H4 (cell line): ENCODE measurements at places on chromosomes 6 and 20. TPM values are rescaled to one million over a fixed set of nuclear protein-coding genes. Genes with fewer than 3 reads are reported as not detected.

The CASS4 gene
- 0.06 and 0.10 TPM in 2 replicates for total RNA-seq

The DCDC2 gene
- total RNA-seq = 0.02 TPM in 1 of 2 replicates, not detected in the other

The NHSL1 gene
- total RNA-seq = 3.1 and 4.4 TPM in 2 replicates

The KHDC1 gene
- total RNA-seq = 5.2 and 5.5 TPM in 2 replicates

The SLPI gene
- total RNA-seq = 79.8 and 84.9 TPM in 2 replicates

The PAK5 gene
- 0.21 and 0.39 TPM in 2 replicates for total RNA-seq

The SLC22A3 gene
- not detected in 2 replicates for total RNA-seq

The BPI gene
- total RNA-seq = 0.10 TPM in 1 of 2 replicates, not detected in the other

The POPDC3 gene
- total RNA-seq = 35.9 and 42.4 TPM in 2 replicates

The UFL1 gene
- 6.1 and 10.8 TPM in 2 replicates for total RNA-seq

The MMP24 gene
- total RNA-seq = 0.33 and 0.68 TPM in 2 replicates

The KHDRBS2 gene
- not detected in 2 replicates for total RNA-seq

The TINAG gene
- total RNA-seq = not detected in 2 replicates

The DAAM2 gene
- total RNA-seq = 7.2 and 9.6 TPM in 2 replicates

DNA sequence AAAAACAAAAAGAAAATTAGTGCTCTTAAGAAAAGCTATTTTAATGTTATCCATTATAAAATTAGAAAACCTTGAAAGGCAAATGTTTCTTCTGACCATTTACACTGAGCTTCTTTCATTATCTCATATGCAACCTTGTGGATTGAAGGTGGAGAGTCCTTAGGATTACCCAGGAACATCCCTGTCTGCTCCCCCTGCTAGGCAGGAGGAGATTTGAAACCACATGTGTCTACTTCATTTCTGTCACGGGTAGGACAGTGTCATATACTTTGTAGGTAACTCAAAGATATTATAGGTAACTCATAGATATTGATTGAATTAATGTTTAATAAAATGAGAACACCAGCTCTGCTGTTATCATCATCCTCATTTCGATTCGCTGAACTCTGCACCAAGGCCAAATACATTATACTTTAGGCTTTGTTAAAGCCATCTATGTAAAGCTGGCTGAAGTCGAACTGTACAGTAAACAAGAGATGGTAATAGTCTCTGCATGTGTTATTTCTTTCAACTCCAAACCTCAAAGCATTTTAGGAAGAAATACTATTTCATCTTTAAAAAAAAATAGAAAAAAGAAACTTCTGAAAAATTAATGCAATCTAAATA lies 49.5 kb downstream of the HDAC2 start:
- DNase-seq = no peak

DNA sequence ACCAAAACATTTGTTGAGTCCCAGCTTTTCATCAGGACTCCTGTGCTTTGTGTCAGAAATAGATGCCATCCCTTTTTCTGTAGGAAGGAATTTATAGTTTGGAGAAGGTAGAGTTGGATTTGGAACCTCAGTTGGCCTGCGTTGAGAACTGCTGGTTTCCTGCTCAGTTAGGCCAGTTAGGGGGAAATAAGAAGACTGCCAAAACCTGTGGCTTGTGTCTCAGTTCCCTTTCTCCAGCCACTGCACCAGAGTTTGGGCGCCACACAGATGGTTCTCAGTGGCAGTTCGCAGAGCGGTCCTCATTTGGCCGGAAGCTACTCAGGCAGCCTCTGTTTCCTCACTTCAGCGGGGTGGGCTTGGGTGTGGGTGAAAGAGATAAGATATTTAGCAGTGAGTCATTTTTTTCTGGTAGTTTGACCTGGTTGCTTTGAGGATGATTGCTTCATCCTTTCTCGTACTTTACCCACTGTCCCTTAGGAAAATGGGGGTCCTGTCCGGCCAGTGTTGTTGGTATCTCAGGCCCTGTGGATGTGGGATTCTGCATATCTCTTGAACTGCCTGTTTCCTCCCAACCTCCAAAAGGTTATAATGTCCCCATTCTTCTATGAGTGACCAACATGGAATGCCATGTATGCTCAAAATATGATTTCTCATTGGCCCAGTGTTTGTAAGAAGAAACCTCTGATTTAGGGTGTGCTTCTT lies 53.7 kb downstream of the JARID2 start:
- DNase-seq = no peak

DNA sequence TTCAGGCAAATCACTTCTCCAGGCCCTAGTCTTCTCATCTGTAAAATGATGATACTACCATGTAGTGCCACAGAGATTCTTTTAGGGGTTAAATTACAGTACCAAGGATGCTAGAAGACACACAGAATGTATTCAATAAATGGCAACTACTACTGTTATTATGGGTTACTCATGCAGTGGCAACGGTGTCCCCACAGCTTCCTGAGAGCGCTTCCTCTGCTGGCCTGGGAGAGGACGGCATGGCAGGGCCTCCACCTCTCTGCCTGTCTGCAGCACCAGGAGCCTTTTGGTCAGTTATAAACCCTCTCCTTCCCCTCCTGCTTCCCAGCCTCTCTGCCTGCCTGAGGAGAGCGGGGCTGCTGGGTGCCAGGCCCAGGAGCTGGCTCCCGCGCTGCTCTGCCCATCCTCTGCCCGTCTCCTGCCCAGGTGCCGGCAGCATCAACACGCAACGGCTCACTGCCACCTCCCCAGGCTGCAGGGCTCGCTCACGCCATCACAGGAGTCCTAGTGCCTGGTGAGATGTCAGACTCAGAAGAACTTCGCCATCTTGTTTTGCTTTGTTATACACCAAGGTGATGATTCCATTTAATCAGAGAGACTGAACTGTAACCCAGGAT lies 170.6 kb downstream of the FOXC1 start:
- no peak for DNase-seq

- no peak for DNase-seq
These were observed 46.8 kb upstream of the NEDD9 start for GRCh38 chr6:11279284-11279689.

- no peak for DNase-seq
These were observed 14.3 kb upstream of the CBFA2T2 start for GRCh38 chr20:33475381-33476152.

DNA sequence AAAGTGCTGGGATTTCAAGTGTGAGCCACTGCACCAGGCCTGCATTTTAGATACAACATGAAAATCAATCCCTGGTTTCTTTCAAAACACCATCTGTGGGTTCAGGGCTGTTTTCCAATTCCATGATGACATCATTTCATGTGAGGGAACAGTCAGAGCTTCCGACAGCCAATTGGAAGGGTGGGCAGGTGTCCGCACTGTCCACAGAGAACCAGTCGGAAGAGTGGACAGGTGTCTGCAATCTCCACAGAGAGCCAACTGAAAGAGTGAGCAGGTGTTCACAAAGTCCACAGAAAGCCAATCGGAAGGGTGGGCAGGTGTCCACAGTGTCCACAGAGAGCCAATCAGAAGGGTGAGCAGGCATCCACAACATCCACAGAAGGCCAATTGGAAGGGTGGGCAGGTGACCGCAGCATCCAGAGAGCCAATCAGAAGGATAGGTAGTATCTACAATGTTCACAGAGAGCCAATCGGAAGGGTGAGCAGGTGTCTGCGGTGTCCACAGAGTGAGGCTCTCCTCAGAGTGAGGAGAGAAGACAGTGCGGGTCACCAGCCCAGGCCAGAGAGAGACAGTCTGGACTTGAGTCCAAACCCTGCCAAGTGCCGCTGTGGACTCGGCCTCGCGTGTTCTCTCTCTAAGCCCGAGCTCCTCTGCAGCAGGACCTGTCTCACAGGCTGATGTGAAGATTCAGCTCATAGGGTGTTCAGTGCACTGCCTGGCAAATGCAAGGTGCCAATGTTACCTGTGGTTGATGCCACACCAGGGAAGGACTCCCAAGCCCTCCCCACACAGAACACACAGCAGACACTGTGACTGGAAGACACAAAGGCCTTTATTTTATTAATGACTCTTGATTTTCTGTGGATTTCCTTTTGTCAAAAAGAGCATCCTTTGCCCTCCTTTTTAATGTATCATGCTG lies 57.3 kb downstream of the DLL1 start:
- DNase-seq = no peak

- DNase-seq = no peak
These were observed 23.9 kb downstream of the RAET1L start for GRCh38 chr6:150001295-150002008.

GRCh38 chr20:2122936-2123335 lies 21.3 kb downstream of the STK35 start:
- DNase-seq = no peak

- no peak for DNase-seq
These were observed 21.2 kb upstream of the APMAP start for GRCh38 chr20:25013478-25014380.

DNA sequence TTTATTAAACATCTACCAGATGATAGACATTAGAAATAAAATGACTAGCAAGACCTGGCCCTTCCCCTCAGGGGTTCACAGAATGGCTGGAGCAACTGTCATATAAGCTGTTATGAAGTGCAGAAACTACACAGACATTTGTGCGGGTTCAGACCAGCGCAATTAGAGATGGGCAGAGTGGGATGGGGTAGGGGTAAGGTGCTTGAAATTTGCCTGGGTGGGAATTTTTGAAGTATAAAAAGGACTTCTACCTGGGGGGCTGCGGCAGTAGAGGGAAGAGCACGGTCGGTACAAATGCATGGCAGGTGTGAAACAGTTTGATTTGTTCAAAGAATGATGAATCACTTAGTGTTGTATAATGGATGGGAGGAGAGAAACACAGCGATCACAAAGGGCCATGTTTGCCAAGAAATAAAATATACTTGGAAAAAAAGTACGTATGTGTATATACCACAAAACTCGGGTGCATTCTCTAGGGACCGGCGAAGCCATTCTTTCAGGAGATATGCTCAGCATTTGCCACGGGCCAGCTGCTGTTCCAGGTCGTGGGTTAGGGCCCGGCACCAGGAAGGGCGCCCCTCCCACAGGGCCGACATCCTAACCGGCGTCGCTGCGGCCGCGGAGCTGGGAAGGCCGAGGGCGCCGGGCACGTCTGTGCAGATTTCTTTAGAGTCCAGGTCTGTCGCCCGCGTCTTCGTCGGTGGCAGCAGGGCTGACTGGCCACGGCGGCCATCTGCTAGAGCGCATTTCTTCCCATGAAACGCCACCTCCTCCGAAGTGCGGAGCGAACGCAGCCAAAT lies 809 bp upstream of the NOL7 start:
- peak; percentile 10 for DNase-seq

GRCh38 chr6:40583709-40584108 lies 3.5 kb downstream of the LRFN2 start:
- DNase-seq = no peak

GRCh38 chr6:159467473-159468041 lies 225.5 kb downstream of the SOD2 start:
- DNase-seq = no peak

DNA sequence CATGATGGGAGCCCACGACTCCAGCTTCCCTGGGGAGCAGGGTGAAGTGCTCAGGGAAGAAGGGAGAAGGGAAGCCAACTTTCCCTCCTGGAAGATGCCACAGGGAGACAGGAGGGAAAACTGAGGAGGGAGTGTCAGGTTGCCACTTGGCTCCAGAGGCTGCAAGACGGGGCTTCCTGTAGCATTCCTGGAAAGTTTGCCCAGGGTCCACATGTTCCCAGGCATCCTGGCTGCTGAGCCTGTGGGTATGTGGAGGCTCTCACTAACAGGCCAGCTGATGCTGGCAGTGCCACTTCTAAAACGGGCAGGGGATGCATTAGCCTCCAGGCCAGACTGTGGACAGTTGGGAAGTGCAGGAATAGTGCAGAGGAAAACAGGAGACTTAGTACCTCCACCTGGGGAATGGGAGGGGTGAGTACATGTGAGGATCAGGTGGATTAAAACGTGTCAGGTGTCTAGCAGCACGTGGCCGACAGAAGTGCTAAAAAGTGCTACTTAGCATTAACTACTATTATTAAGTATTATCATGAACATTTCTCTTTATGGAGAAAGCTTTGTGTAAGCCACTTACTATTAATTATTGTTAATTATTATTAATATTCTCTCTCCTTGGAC lies 33.2 kb downstream of the BANF2 start:
- DNase-seq = no peak

- DNase-seq = no peak
These were observed 75.1 kb downstream of the DZANK1 start for GRCh38 chr20:18391686-18392085.

DNA sequence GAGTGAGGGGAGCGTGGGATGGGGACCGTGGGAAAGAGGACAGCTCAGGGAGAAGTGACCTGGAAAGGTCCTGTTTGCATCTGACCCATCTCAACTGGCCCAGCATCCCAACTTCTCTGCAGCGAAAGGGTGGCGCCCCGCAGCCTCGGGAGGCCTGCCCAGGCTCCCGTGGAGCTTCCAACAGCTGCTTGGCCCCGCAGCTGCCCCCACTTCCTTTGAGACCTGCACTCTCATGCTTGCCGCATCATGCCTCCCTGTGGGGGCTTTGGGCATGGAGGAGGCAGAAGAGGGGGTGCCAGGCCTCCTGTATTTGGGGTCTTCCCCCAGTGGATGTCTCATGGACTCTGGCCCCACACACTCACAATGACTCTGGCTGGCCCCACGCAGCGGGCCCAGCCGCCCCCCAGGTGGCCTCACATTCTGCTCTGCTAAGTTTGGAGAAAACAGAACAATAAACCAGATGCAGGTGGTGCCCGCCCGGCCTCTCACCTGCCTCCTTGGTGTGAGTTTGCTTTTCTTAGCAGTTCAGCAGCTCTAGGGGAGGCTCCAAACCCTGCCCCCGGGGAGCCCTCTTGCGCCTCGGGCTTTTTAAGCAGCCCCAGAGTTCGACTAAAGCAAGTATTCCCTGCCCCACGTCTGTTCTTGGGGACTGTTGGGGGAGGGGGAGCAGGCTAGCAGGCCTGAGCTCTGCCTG lies 40.7 kb downstream of the CPXM1 start:
- DNase-seq = no peak

DNA sequence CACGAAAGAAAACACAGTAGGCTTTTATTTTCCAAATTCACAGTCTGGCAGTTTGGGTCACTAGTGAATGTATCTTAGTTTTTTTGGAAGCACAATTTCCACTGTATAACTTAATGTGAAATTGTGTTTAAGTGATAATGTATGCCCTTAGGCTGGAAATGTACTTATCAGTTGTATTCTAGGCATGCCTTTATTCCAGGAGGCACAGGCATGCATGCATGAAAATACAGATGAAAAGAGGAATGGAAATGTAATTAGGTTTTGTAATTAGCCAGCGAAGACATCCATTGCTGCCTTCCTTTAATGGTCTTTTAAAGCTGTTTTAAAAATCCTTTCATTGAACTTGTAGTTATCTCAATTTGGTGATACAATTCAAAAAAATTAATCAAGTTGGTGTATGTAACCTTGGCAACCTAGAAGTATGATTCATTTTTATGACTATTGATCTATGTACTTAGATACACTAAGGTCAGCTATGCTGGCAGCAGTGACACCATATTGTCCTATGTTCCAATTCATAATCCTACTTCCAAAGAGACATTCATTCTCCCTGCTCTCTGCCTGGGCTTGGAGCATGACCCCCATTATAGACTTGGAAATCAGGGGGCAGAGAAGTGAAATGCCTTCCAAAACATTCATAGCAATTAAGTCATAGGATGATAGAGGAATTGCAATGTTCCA lies 73.1 kb downstream of the SNAP25 start:
- DNase-seq = no peak
